ENCODE measurements at places on chromosomes 4 and X. TPM values are rescaled to one million over a fixed set of nuclear protein-coding genes. Genes with fewer than 3 reads are reported as not detected.

DNA sequence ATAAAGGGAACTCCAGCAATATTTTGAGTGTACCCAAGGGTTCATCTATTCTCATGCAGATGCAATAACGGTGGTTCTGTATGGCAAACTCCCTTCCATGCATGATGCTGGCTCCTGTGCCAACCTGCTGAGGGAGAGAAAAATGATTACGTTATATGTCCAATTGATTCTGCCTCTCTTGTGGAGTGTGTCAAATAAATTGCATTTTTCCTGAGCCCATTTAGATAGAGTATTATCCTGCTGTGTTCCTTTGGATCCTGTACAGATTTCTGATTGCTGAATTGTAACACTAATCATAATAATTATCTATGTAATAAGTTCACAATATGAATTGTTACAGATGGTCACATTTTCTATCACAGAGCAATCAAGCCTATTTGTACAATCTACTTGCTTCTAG is 821.7 kb downstream of the C4orf33 start:
- no peak for DNase-seq

DNA sequence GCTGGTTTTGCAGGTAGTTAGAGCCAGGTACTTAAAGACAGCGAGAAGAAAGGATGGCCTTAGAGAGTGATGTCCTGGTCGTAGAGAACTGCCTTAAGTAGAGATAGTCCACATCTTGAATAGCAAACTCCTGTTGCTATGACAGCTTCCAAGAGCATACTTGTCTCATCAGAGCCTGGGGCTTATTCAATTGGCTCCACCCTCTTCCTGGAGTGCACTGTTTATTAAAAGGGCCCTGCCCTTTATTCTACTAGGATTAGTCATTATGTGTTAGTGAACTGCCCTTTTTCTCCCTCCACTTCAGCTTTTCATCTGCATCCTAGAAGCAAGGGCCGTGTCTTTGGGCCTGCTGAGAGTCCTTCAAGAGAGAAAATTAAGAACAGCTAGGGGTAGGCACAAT is 94.5 kb upstream of the EOLA2 start:
- no peak for DNase-seq

SLC2A9 gene
- total RNA-seq, result 3.6 TPM

DNA sequence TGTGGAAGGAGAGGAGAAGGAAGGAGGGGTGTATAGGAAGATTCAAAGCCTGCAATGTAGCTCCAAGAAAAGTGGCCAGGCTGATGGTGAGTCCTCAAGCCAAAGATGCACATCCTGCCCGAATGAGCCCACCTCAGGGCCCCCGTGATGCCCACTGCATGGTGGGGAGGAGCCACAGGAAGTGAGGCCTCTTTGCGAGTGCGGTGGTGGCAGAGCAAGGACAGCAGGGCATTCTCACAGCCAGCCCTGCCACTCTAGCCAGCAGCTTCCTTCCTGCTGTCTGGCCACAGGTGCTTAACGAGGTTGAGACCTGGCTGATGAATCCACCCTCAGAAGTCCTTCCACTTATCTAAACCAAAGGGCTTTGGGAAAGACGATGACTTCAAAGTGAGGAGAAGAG is 55.8 kb downstream of the BCOR start:
- no peak for DNase-seq

DNA sequence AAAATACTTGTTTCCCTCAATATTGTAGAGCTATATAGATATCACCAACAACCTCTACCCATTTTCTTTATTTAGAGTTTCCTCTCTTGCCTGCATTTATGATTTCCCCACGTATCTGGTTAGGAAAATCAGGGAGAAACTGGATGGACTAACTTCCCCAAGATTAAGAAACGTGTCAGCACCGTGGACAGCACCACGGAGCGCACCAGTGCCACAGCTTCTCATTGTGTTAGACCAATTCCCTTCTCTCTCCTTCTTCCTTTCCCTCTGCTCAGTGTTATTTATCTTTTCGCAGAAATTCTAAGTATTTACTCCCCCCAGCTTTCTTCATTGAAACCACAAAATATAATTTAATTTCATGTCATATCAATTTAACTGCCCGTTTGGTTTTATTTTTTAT is 568.6 kb upstream of the BOD1L1 start:
- peak; percentile 31 for DNase-seq

DNA sequence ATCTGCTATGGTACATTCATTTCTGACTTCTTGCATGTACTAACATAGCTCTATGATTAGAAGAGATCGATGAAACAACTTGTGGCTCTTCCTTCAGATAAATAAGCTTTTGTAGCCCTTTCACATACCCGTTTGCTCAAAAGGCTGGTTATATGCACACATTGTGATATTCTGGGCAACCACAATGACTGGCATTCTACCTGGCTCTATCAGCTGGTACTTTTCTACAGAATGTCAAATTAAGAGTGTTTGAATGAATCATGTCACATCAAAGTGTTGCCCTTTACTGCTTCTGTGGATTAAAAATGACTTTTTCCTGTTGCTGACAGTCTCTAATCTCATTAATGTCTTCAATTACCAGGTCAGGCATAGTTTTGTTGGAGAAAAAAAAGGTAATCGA is 11.6 kb downstream of the PGRMC1 start:
- DNase-seq, result no peak

ELOVL6 gene
- 21.6 TPM for total RNA-seq

GRCh38 chrX:134554291-134554690 is 94.3 kb downstream of the HPRT1 start:
- no peak for DNase-seq

Data from kidney epithelial cell (primary cell).